CMK (cell line): ENCODE measurements at places on chromosomes 5 and 9.

GRCh38 chr5:14503681-14504331 is 77.8 kb upstream of the OTULINL start:
- no peak for DNase-seq

- DNase-seq, result peak; percentile 92
Observed at GRCh38 chr5:135481387-135481786, 29.2 kb upstream of the TIFAB start.

- DNase-seq, result no peak
Observed at GRCh38 chr5:27038476-27038875, at the start of gene CDH9. Gene CDH9, minus strand, starts transcription at chr5:27038586. Its CDS starts 50,253 bp downstream, at chr5:26988333.

DNA sequence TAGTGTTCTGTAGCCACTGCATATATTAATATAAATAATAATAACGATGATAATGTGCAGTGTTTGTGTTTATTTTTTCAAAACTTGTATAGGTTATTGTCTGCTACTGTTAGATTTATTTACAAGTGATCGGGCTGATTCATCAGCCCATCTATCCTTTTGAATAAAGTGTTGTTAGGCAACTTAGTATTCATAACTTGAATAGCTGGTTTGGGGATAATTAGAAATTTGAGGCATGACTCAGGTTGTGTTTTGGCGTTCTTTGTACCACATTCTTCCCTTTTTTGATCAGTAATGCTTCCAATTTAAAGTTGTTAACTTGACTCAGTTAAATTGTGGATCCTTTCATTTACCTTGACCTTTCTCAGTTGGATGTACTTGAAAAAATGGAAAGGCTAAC is 69.7 kb downstream of the FOCAD start:
- DNase-seq, result no peak

- no peak for DNase-seq
Observed at GRCh38 chr5:105817914-105818313, 1852.8 kb downstream of the EFNA5 start.

DNA sequence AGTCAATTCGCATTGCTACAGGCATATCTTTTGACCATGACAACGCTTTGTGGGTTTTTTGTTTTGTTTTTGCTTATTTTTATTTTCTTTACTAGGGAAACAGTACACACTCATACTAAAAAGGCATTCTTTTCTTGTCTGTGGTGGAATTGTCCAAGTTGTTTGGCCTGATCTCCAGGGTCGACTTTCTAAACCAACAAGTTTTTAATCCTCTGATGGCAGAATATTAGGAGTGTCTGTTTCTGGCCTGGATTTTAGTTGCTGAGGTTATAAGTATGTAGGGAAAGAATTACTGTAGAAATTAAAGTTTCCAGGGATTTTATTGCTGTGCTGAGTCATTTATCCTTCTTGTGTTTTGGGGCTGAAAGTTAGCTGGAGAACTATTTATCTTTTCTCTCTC is 218.5 kb downstream of the TAF11L14 start:
- no peak for DNase-seq
